ENCODE measurements at places on chromosomes 7 and 10.

- DNase-seq = no peak
Observed at GRCh38 chr7:26588511-26588910, 275.9 kb downstream of the SKAP2 start.

GRCh38 chr7:1054861-1055450, 10.6 kb downstream of the GPR146 start:
- DNase-seq = no peak

DNA sequence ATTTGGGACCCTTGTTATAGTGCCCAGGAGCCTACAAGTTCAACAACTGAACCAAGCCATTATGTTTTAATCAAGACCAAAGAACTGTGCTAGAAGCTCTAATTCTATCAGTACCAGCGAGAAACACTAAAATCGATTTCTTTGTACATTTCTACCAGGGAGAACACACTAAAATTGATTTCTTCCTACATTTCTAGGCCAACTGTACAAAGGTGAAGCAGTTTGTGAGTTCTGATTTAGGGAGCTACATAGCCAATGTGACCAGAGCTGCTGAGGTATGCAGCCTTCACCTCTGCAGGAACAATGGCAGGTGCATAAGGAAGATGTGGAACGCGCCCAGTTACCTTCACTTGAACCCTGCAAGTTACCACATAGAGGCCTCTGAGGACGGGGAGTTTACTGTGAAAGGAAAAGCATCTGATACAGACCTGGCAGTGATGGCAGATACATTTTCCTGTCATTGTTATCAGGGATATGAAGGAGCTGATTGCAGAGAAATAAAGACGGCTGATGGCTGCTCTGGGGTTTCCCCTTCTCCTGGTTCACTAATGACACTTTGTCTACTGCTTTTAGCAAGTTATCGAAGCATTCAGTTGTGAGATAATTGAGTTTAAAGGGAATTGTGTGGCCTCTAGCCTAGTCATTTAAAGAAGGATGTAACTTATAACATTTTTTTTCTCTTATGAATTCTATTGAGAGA, 31.7 kb downstream of the HYAL4 start:
- no peak for DNase-seq

DNA sequence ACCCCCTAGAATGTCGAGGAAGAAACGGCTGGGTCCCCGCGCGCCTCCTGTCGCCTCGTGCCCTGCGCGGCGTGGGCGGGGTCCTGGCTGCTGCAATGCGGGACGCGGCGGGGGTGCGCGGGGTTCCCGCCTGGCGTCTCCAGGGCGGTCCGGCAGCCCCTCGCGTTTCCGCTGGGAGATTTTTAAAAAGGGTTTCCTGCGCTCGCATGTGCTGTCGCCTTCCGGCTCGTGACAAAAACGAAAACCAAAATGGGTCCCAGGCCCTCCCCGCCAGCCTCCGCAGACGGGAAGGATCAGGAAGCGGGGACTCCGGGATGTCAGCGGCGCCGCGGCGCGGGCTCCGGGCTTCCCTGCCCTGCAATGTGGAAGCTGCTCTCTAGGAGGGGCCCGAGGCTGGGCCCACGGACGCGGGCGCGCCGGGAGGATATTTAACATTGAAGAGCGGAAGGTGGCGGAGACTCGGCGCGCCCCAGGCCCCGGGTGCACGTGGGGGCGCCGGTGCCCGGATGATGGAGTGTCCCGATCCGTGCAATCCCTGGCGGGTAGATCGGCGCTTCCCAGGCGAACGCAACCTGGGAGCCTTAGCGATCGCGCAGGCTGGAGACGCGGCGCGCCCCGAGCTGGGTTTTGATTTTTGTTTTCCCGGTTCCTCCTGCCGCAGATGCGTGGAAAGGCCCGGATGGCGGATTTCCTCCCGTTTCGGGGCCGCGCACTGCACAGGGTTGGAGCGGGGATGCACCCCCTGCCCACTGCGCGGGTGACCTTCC, 1.0 kb downstream of the PFKP start:
- no peak for DNase-seq

- no peak for DNase-seq
Observed at GRCh38 chr10:133559216-133559615, 6.2 kb downstream of the SYCE1 start.

DNA sequence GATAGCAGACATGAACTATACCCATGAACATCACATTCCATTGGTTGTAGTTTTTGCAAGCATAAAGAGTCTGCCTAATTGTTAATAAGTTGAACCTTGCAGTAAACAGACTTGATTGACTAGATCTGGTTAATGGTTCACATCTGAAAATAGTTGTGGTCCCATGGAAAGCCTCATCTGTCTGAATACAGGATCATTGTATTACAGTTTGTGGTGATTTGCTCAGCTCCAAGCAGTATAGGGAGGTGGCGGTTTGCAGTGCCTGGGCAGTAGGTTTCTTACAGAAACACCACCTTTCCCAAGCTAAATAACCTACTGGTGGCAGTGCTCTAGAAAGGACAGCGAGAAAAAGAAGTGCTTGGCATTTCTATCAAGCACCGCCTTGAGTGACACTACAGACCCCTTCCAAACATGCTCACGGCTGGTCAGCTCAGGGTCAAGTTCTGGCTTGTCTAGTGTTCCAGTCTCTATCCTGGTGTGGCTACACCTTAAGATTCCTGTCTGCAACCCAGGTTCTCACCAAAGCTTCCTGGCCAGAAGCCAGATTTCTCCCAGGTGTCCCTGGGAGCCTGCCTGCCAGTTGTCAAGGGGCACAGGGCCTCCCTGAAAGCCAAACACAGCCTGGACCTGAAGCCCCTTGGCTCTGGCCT, 119.9 kb downstream of the FANK1 start:
- no peak for DNase-seq

DNA sequence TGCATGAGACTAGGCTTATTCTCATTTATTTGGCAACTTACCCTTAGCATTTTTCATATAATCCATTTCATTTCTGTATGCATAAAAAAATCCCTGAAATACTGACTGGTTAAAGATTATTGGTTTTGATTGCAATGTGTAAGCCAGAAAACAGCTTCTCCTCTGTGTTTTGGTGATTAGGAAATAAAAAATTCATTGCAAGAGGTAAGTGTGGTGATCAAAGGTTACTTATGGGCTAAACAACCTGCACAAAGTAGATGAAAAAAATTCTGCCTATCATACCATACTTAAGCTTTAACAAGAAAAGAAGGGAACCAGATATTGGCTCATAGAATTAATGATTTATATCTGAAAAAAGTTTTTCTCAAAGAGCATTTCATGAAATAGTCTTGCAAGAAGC, 64.0 kb upstream of the TMEM168 start:
- no peak for DNase-seq

All from HCT116 (cell line).